ENCODE measurements at places on chromosomes 11 and 22. TPM values are rescaled to one million over a fixed set of nuclear protein-coding genes. Genes with fewer than 3 reads are reported as not detected.

KRTAP5-10 gene
- not detected for total RNA-seq

SAA4 gene
- not detected for total RNA-seq

TRABD gene
- 111 TPM for total RNA-seq

CTTN gene
- 14.3 TPM for total RNA-seq

NCF4 gene
- 66.5 TPM for total RNA-seq

WNT7B gene
- total RNA-seq: not detected

DNA sequence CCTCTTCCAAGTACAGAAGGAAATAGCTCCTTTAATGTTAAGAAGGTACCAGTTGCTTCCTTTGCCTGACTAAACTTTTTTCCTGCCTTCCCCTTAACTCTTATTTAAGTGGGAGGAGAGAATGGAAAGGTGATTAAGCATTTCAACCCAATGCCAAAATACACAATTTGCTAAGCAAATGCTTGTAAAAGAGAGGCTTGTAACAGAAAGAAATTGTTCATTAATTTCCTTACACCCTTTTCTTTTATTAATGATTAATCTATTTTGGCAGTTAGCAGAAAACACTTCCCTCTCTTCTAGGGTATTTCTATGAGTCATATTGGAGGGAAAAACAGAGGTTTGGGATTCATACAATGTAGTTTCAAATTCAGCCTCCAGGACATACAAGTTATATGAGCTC is 427.6 kb upstream of the FAT3 start:
- DNase-seq: no peak

- DNase-seq: no peak
These were observed 24.8 kb upstream of the SWAP70 start for GRCh38 chr11:9639099-9639498.

DNA sequence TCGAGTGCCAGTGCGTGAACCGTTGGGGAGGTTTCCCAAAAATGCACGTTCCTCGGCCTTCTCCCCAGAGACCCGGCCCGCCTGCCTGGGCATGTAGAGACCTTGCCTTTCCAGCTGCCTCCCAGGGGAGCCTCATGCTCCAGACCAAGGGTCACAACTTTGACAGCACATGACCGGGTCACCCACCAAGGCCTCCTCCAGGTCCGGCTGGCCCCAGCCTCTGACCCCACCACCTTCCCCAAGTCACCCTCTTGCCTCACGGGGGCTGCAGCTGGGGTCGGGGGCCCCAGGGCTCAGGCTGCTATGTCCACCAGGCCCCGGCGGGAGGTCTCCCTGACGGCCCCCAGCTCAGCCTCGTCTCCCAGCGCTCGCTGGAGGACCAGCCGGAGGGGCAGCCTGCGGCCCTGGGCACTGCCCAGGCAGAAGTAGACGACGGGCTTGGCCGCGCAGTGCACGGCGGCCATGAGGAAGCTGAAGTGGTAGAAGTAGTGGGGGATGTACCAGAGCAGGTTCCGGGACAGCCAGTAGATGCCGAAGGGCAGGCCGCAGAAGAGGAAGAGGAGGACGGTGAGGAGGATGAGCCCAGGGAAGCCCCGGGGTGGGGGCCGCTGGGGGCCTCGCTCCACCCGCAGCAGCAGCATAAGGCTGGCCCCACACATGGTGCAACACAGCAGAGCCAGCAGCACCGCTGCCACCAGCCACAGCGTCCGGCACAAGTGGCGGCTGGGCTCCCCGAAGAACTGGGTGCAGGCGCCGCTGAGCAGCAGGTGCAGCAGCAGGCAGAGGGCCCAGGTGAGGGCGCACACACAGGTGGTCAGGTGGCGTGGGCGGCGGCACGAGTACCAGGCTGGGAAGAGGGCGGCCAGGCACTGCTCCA is 4.4 kb downstream of the MRGPRE start:
- DNase-seq: no peak

DNA sequence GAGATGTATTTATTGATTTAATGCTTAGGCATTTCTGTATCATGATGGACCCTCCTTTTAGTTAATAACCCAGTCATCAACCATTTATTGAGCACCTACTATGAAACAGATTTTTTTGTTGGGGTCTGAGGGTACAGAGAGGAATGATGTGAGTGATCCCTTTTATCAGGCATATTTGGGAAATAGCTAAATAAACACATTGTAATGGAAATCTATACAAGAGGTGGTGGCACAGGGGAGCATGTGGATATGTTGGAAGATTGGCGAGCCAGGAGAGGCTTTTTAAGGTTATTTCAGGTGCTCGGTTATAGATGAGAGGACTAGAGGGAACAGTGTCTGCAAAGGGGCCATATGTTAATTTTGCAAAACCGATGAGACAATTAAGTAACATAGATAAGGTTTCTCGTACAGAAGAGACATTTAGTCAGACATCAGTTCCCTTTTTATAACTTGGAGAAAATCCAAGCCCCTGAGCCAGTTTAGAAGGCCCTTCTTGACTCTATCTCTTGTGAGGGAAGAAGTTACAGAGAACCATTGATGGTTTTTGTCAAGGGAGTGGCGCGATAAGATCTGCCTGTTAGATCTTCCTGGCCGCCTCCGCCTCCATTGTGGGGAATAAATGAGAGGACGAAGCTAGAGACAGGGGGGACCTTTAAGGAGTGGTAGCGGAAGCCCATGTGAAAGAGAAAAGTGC is 2.0 kb downstream of the ATXN10 start:
- no peak for DNase-seq

GRCh38 chr11:122864386-122865115 is 18.0 kb upstream of the JHY start:
- no peak for DNase-seq

DNA sequence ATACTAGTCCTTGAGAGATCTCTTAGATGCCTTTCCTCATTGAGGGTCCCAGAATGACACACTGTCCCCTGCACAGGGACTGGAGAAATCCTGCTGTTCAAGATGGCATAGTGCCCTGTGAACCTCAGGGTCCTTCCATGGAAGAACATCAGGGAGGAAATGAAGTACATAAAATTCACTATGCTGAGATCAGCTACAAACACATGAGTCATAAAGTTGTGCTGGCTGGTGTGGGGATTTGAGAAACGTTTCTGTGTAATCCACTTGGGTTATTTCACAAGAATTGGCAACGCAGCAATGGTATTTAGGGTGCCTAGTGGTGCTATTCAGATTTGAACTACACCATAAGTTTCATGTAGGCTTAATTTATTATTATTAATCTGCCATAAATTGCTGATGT is 174.4 kb downstream of the MAML2 start:
- DNase-seq: no peak

DNA sequence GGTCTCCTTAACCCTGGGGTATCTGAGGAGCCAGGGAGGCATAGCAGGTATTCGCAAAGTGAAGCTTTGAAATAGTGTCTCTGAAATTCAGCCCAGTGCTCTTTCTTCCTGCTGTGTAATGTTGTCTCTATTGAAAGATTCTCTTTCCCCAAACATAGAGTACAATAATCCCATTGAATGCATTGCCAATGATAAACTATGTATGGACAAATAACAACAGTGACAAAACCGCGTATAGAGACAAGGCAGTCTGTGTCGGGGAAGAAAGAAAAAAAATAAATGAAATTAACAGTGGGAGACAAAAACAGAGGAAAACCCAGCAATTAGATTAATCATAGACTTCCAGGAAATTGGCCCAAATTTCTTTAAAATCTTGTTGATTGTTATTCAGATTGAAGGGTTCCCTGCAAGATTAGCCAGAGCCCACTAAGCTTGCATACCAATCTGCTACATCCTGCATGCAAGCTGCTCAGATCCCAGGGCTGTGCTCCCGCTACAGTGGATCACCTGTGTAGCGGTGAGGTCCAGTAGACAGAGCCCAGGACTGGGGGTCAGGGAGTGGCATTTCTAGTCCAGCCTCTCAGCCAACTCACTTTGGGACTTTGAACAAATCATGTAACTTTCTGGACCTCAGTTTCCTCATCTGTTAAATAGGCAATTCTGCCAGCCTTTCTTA is 492.8 kb downstream of the INSC start:
- no peak for DNase-seq

DNA sequence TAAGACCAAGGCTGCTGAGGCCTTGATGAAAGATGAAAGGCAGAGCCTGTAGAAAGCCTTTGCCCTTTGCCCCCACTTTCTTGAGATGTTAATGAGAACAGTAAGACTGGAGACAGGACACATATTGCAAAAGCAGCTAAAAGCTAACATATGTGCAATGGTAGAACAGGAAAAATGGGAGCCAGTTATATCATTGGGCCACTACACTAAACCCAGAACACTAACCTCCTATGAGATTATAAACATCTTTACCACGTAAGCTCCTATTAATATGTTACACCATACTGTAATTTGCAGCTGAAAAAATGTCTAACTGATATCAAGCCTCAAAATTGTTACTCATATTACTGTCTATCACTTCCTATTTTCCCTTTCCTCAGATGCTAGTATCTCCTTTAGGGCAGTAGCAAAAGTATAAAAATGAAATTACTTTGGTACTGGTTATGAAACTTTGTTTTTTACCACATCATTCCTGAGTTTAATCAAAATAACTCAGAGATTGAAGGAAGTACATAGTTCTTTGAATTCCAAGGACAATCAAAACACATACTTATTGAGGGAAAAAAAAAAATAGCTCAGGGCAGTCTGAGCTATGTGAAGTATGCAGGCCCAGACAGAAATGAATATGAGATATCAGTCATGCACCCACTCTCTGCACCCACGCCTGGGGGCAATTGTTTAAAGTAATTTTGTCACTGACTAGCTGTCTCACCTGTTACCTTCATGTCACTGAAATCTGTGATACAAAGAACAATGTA is 9.1 kb downstream of the HPS5 start:
- DNase-seq: no peak

DNA sequence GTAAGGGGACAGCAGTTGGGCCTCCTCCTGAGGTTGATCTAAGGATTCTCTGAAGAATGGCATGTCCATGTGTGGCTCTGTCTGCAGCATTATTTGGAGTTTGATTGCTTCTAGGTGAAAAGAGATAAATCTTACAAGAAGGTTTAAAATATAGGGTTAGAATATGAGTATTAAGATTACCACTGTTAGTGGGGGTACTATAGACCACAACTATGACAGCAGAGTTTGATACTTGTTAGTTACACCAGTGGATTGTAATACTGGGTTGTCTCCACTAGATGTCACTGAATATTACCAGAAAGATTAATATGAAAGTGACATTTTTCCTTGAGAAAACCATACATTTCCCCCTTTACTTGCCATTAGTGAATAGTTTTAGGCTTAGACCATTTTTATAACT is 47.9 kb downstream of the ZNF280B start:
- no peak for DNase-seq

DNA sequence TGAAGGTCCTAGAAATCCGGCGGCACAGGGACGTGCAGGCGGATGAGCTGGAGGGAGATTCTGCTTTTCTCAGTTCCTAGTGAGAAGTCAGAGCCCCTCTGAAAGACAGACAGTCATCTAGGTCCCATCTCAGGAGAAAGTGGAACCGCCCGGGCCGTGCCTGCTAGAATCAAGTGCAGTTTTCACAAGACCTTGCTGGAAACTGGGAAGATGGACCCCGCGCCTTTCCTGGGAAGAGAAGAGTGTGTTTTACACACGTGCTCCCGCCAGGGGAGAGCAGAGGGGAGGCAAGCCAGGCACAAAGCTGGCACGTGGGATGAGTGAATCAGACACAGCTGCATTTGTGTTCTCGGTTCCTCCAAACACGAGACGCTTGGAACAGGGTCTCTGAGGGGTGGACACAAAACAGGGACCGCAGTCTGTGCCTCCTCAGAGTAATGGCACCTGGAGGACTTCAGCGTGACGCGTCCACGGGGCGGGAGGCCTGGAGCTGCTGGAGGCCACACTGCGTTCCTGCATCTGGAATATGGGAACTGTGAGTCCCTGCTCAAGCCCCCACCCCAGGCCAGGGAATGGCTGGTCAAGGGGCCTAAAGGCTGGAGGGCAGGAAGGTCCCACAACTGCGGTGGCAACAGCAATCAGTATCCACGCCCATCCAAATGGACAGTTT is 218.3 kb downstream of the BRD1 start:
- DNase-seq: no peak

- no peak for DNase-seq
These were observed 280.7 kb downstream of the TTC28 start for GRCh38 chr22:28398981-28399380.

GRCh38 chr11:102467080-102467708 is 14.6 kb upstream of the TMEM123 start:
- DNase-seq: no peak

DNA sequence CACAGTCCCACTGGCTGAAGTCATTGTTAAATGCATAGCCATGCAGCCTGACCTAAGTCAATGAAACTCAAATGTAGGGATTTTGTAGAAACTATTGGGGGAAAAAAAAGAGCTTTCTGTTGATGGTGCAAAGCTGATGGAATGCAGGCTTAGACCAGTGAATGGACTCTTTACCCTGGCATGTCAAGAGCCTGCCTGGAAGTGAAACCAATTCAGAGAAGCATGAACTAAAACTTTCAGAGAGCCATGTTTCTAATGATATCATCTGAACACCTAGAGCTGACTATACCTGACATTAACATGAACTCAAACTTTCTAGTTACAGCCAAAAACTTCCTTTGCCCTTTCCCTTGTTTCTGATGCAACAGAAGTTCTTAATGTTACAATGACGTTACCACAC is 89.0 kb downstream of the APIP start:
- no peak for DNase-seq

GRCh38 chr11:71388637-71389235 is 59.5 kb downstream of the DHCR7 start:
- DNase-seq: no peak

DNA sequence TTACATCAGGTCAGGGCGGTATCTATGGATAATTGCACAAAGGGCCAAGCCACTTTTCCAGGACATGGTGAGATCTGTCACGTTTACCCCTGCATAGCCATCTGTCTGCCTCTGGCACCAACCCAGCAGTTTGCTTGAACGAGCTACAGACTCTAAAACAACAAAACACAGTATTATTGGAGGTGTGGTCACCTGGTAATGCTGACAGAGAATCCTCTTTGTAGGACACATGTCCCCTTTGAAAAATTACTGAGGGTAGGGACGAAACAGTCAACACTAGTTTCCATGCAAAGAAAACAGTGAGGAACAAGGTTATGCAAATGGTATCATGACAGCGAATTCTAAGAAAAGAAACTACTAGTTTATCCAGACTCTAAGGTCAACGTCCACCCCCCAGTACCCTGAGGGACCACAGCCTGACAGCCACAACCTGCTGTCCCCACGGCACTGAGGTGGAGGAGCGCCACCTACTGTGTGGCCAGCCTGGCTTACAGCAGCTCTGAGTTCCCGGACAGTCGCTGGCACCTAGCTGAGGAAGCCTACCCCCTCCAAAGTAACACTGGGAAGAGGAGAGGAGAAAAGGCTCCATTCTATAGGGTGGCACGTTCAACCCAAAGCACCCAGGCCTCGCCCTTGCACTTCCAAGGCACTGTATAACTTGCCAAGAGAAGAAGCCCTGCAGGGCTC is 117.4 kb upstream of the BID start:
- DNase-seq: no peak
